ENCODE measurements at places on chromosomes 5 and 9.

DNA sequence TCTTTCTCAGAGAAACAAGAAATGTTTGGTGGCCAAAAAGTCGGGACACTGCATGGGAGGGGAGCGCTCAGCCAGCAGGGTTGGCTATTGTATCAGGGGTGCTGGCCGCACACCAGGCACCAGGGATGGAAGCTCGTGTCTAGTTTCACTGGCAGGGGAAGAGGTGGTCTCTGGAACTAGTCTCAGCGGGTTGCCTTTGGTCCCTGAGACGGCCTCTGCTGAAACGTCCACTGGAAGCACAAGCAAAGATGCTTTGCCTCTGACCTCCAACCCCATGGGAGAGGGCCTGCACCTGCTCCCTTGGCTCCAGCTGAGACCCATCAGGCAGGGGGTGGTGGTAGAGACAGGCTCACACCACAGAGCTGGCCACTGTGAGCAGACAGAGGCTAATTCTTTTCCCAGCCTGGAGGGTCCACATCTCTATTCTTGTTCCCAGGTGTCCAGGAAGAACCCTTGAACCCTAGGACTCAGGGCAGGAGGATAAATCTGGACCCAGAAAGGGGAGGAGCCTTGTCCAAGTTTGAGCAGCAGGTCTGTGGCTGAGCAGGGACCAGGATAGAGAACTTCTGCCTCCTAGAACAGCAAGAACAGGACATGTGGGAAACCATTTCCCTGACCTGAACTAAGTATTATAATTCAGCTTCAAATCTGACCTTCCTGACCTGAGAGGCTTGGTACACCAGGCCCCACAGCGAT is 102.6 kb downstream of the RGS3 start:
- no peak for DNase-seq

- no peak for DNase-seq
These were observed 54.1 kb downstream of the PRRC1 start for GRCh38 chr5:127571314-127572131.

DNA sequence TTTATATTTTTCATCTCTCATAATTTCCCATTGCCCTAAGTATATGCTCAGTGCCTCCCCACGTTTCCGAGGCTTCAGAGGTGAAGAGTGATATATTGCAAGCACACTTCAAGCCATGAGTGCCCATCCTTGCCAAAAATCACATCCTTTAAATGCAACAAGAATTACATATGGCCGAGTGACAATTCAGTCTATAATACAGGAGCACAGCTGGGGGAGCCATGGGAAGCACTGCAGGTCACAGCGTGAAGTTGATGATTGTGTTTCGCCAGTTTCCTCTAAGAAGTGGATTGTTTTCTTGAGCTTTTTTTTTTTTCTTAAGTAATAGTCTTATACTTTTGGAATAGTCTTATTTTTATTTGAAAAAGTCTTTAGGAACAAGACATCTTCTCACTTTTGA is 61.1 kb downstream of the MTRR start:
- DNase-seq = no peak

DNA sequence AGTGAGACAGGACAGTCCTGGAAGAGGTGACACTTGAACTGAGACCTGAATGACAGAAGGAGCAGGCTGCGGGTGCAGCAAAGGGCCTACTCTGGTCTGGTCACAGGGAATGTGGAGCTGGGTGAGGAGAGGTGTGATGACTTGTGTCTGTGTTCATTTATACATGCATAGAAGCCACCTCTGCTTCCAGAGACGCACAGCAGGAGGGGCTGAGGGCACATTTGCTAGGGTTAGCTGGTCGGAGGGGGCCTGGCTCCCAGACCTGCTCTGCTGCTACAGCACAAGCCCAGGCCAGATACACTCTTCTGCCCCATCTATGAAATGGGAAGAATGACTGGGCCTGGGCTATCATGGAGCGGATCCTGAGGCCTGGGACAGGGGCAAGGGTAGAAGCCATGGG is 15.6 kb downstream of the UNC5A start:
- DNase-seq = no peak

DNA sequence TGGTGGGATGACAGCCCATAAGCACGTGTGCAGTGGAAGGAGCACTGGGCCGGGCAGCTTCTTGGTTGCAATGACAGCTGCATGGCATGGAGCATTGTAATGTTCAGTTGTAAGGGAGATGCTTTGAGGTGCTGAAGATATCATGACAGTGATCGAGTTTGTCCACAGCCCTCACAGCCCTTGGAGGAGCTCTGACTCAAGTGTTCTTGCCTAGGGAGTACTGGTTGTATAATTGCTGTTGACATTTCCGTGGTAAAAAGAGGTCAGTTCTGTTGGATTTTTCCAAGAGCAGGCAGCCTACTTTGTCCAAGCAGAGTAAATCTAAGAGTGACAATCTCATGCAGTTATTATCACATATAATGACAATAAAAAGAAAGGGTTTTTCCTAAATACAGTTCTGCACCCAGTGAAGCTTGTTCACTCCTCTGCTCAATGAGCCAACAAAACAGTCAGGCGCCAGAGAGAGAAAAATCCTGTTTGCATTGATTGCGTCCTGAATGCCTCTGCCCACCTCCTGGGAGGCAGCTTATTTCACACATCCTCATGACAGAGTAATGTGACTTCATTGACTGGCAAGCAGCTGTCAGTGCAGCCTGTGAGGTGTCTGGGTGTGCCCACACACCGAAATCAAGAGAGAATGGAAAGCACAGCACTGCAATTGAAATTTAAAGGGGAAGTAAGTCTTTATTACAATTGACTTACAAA is 248.0 kb downstream of the NTRK2 start:
- peak; percentile 49 for DNase-seq

GRCh38 chr9:27929841-27930240 is 356.6 kb upstream of the C9orf72 start:
- DNase-seq = no peak

GRCh38 chr5:23289162-23289561 is 218.2 kb upstream of the PRDM9 start:
- no peak for DNase-seq

DNA sequence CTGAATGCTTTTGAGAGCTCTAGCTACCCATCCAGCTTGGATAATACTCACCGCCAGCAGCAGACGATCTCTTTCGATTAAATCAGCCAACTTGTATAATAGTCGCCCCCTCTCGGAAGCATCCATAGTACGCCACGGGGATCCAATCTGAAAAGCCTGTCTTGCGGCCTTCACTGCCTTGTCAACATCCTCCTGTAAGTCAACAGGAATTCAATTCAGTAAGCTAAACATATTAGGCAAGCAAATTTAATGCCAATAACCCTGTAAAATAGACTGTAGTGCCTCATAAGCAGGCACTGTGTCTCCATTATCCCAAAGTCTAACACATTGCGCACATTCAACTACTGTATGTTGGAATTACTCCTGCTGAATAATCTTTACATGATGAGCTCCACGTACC is 22.0 kb downstream of the ALDH1A1 start:
- DNase-seq = peak; percentile 39

- DNase-seq = no peak
These were observed 160.8 kb upstream of the CDKN2B start for GRCh38 chr9:22169727-22170503.

DNA sequence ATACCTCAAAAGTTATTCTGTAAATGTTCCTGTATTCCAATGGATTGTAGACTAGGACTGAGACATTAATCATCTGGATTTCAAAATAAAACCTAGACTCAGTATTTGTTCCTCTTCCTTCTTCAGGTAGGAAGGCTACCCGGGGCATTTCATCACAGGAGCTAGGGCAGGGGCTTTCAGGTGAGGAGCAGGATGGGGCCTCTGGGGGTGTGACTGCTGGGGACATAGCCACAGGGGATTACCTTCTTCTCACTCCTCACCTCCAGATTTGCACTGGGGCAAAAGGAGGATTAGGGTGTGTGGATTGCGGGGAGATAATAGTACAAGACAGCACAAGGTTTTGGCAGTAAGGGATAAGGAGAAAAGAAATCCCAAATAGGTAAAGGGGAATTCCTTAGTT is 37.9 kb upstream of the SRP19 start:
- DNase-seq = no peak

GRCh38 chr5:178108446-178108845 is 4.9 kb upstream of the N4BP3 start:
- DNase-seq = no peak

- DNase-seq = no peak
These were observed 97.3 kb upstream of the DMRT1 start for GRCh38 chr9:744046-744712.

DNA sequence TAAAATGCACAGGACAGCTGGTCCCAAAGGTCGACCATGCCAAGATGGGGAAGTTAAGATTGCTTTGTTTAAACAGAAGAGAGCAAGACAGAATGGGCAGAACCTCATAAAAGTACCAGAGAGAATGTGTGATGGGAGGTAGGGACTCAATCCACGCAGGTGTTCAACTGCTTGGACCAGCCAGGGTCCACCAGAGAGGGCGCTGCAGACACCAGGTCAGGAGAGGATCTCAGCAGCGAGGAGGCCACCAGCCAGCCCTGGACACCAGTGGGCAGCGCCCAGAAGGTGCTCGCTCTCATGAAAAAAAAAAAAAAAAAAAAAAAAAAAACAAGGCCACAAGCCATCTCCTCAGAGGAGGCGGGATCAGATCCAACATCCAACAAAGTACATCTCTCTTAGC is 81.8 kb downstream of the SHC3 start:
- no peak for DNase-seq

DNA sequence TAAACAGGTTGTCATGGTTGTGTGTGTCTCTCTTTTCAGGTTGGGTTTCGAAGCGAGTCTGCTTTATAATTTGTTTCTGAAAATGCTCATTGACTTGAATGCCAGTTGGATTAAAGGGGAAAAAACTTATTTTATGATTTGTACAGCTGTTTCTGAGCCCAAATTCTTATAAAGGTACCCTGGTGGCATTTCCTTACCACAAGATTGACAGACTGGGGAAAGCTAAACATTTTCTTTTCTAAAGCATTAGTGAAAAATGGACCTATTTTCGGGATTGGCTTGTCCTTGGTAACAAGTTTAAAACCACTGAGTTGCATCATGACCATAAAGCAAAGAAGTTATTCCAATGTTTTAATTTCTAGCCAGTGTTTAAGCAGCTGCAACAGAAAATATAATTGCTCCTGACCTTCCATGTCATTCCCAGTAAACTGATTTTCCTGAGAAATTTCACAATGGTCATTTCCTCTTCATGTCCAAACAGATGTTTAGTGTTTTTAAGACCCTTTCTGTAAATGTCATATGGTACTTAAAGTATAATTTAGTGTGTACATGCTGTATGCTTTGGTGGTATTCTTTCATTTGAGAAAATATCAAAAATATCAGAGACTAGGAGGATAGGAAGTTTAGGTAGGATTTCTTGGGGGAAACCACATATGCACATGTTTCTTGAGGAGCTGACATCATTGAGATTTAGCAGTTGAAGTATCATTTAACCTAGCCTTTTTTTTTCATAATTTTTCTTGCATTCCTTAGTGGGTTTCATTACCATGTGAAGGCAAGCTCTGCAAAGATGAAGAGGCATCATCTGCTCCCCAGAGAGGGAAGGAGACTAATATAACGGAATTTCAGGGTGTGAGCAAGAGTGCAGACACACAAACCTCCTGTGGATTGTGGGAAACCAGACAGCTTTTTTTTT is 667.1 kb upstream of the RGMB start:
- no peak for DNase-seq

- DNase-seq = peak; percentile 48
These were observed 157.0 kb downstream of the RGS3 start for GRCh38 chr9:113620377-113621161.

DNA sequence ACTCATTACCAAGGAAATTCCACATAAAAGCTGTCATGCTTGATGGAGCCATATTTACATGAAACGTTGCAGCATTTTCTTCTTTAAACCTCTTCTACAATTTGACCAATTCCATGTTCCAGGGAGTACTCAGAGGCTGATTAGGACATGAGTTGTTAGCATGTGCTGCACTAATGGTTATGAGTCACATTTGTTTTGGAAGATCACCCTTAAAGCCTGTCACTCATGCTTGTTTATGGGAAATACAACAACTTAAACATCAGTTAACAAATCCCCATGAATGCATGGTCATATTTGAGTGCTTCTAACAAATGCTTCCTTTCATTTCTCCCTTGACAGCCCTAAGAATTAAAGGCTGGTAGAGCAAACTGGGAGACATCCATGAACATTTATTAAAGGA is 156.1 kb downstream of the GHR start:
- DNase-seq = no peak

GRCh38 chr9:15936306-15936921 is 383.6 kb downstream of the CCDC171 start:
- DNase-seq = no peak

DNA sequence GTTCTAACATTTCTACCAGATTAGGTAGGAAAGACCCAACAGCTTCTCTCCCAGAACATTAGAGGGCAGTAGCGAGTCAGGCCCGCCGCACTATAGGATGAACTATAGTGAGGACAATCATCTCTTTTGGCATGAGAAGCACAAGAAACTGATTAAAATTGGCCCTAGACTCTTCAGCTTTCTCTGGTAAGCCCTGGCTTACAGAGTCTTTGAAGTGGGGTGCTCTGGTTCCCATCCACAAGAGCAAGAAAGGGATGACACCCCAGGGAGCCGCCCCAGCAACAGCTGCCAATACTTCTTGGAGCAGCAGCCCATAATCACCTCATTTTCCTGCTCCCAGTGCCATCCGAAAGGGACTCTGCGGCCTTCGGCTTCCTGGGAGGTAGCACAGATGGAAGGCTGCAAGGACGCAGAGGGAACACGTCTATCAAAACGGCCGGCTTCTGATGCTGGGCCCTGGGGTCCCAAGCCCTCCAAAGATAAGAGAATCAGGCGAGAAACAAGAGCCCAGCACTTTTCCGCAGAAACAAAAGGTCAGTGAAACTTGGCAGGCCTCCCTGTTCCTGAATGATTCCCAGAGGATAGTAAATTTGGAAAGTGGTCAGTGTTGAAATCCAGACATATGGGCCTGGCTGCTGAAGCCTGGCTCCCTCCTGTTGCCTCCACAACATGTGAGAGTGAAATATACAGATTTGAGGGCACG is 69.3 kb downstream of the HSD17B3 start:
- peak; percentile 60 for DNase-seq

GRCh38 chr5:29897916-29898315 is 1295.6 kb upstream of the CDH6 start:
- DNase-seq = peak; percentile 83
